SK-N-SH (cell line): ENCODE measurements at places on chromosomes 2 and 18.

DNA sequence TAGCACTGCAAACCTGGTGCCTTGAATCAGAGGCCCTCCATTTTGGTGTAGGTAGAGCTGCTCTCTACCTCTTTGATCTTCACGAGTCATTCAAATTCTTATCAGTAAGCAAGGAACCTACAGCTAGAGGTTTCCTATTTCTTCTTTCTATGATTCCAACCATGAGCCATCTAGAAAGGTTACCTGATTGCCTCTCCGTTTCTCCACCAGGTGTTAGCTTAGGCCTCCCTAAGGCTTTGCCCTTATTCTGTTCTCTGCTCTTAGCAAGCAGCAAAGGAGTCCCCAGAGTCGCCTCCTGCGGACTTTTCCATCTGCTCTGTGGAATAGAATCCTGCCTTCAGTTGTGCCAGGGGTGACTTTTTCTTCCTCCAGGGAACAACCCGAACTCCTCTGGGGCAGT lies 173.6 kb downstream of the GRB14 start:
- DNase-seq, result no peak

GRCh38 chr2:221097568-221097915 lies 474.6 kb downstream of the EPHA4 start:
- no peak for DNase-seq

DNA sequence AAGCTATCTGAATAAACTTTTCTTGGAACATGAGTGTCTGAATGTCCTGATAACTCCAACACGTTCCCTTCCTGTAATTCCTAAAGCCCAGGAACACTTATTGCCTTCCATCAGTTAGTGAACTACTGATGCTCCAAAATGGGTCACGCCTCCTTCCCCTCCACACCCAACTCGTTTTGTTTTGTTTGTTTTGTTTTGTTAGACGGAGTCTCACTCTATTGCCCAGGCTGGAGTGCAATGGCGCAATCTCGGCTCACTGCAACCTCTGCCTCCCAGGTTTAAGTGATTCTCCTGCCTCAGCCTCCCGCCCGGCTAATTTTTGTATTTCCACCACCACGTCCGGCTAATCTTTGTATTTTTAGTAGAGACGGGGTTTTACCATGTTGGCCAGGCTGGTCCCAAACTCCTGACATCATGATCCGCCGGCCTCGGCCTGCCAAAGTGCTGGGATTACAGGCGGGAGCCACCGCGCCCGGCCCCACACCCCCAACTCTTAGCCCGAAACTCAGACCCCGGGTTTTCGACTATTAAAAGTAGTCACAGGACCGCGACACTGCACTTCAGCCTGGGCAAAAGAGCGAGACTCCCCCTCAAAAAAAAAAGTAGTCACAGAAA lies 774 bp downstream of the IER3IP1 start:
- no peak for DNase-seq

GRCh38 chr18:26802330-26803200 lies 62.9 kb downstream of the AQP4 start:
- peak; percentile 6 for DNase-seq

DNA sequence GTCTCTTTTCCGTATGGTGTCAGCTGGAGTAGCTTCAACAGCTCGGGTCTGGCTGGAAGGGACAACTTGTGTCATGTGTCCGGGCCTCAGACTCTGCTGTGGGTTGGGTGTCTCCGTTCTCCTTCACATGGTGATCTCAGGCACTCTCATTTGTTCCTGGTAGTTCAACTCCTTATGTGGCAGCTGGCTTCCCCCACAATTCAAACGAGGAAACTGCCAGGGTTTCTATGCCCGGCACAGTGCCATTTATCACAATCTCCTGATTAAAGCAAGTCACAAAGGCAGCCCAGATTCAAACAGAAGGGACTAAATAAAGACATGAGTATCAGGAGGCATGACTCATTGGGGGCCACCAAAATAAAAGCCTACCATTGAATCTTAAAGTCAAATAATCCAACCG lies 22.7 kb downstream of the MRO start:
- DNase-seq, result no peak

DNA sequence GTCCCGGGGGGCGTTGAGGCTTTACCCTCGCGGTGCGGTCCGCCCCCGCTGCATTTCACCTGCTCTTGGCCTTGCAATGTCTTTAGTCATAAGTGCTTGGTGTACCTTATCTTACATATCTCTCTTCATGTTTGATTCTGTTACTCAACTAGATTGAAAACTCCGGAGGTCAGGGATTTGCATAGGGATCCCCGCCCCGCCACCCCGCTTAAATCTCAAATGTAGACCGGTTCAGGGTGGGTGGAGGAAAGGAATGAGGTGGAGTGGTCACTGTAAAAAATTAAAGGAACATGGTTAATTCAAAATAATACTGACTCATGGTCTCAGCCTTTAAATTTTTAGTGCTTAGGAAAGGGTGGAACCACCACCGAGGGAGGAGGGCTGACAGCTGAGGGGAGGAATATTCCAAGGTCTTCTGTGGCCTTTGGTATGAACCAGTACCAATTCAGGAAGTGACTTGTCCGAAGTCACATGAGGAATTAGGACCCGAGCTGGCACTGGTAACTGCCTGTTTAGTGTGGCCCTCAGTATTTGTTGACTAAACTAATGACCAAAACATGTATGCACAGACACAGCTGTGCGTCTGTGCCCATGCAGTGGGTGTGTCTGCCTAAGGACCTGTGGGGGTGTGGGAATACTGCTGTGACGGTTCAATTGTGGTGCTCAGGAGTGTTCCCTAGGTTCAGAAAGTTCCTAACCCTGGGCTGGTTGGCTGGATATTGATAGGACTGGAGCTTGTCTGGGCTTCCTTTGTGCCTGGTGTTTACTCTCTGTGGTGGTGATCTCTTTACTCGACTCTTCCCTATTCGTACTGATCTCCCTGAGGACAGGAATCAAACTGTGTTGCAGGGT lies 1.0 kb downstream of the PLEKHB2 start:
- DNase-seq, result peak; percentile 27

DNA sequence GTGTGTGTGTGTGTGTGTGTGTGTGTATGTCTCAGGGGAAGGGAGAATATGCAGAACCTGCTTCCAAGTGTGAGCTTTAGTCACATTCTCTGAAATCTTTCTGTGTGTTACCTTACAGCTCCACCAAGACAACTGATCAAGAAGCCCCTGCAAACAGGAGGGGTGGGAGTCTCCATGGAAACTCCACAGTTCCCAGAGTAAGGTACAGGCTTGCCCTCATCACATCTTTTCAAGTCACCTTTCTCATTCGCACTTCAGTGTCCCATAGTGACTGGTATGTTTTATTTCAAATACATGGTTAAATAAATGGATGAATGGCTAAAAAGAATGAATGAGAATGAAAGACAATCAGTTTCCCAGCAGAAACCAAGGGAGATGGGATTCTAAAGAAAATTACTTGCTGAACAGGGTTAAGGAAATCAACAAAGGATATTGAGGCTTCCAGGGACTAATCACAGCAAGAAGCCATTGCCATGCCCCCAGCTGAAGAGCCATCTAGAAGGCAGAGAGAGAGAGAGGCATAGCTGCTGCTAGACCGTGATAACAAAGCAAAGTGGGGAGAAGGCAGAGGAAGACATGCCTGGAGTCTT lies 987.2 kb upstream of the CELF4 start:
- no peak for DNase-seq

DNA sequence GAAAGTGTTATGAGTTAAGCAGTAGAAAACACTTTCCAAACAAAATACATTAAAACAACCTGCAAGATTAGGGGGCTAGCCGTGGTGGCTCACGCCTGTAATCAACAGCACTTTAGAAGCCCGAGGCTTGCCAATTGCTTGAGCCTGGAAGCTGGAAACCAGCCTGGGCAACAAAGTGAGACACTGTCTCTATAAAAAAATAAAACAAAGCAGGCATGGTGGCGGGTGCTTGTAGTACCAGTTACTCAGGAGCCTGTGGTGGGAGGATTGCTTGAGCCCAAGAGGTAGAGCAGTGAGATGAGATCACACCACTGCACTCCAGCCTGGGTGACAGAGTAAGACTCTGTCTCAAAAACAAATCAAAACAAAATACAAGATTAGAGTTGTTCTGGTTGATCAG lies 208.3 kb downstream of the ERBB4 start:
- DNase-seq, result no peak

GRCh38 chr2:224098481-224099230 lies 59.6 kb upstream of the SERPINE2 start:
- no peak for DNase-seq
